ENCODE measurements at places on chromosomes 16 and 17.

GRCh38 chr17:3433741-3434140 is at the start of gene OR1E2:
OR1E2 (minus strand) TSS chr17:3433841; CDS start chr17:3433841, 0 bp downstream.
- no peak for DNase-seq
- H3K36me3 ChIP-seq = no peaks in the 10 kb centered on the region
- H3K4me1 ChIP-seq = no peaks in the 10 kb centered on the region
- no peaks in the 10 kb centered on the region for H3K27me3 ChIP-seq
- no peak within 1 kb of the TSS for H3K27ac ChIP-seq

DNA sequence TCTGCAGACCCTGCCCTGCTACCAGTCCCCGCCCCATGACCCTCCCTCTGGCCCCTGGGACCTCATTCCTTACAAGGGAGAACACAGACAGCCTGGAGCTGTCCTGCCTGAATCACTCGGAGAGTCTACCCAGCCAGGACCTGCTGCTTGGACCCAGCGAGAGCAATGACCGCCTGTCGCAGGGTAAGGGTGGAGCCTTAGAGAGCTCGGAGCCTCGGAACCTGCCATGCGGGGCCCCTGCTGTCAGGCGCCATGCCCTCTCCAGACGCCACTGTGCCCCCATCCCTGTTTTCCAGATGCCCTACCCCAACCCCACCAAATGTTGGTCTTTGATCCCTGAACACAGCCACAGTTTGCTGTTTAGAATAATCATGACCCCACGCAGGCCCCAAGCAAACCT is 5.6 kb downstream of the SH2B1 start:
- H3K36me3 ChIP-seq = peaks cover 14% of the 10 kb centered on the region
- no peak overlapping the region for H3K4me3 ChIP-seq
- H3K4me1 ChIP-seq = peaks cover 3% of the 10 kb centered on the region
- H3K27ac ChIP-seq = no peak overlapping the region
- DNase-seq = no peak

DNA sequence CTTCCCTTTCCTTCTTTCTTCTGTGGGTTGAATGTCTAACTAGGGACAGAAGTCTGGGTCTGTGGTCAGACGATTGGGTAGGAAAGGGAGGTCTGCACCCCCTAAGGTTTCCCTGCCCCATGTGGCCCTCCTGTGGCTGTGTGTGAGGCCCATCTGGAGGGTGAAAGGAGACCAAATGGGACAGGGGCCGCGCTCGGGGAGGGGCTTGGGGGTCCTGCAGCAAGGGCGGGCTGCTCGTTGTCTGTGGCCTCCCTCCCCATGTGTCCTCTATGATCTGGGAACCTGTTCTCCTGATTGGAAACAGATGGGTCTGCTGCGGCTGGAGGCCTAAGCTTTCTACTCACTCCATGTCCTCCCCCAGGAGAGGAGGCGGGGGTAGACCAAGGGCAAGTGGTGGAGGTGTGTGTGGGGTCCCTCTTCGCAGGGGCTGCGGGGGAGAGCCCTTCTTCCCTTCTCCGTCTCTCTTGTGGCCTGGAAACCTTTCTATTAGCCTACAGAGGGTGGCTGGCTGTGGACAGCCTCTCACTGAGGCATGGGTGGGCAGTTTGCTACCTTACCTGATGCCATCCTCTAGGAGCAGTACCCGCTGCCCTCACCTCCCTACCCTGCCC is 18.6 kb downstream of the IGFBP4 start:
- H3K4me3 ChIP-seq = no peak overlapping the region
- H3K27ac ChIP-seq = no peak overlapping the region
- no peaks in the 10 kb centered on the region for H3K4me1 ChIP-seq
- DNase-seq = no peak

- no peak for DNase-seq
- H3K4me3 ChIP-seq = no peak overlapping the region
- H3K27me3 ChIP-seq = no peaks in the 10 kb centered on the region
- H3K4me1 ChIP-seq = no peaks in the 10 kb centered on the region
- H3K27ac ChIP-seq = no peak overlapping the region
- H3K36me3 ChIP-seq = peaks cover 3% of the 10 kb centered on the region
These were observed 123.5 kb downstream of the PHKB start for GRCh38 chr16:47584464-47585225.

DNA sequence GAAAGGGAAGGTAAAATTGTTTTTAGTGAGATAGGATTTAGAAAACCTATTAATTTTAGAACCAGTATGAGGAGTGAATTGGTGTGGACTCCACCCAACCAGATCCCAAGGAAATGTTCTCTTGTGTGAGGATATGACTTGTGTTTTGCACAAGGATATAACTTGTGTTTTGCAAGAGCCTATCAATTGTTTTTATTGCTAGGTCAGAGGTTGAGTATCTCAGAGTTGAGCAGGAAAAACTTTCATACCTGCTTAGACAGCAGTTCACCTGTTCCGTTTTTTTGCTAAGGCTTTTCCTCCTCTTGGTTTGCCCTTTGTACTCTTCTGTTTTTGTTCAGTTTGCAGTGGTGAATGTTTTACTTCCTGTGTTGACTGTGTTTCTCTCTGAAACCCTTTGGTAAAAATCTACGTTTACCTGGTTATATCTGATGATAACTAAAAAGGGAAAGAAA is 5.1 kb downstream of the NBR1 start:
- peaks cover 40% of the 10 kb centered on the region for H3K4me1 ChIP-seq
- peaks cover 25% of the 10 kb centered on the region for H3K36me3 ChIP-seq
- H3K27ac ChIP-seq = no peak overlapping the region
- H3K4me3 ChIP-seq = no peak overlapping the region

DNA sequence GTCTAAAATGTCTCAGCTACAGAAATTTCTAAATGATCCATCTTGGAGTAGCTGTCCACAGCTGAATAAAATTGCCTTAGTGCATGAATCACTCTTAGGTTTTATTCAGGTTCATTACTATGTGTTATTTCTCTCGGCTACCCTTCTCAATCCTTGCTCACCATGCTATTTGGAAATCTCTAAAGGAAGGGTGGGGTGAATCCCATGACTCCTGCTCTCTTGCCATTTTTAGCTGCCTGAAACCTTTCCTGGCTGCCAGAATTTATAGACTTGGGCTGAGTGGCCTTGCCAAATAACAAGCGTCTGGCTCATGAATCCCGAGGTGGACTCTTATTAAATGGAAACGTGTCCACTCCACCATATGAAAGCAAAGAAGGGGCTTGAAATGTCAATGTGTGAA is 936.1 kb upstream of the SOX9 start:
- no peaks in the 10 kb centered on the region for H3K4me1 ChIP-seq
- no peaks in the 10 kb centered on the region for H3K36me3 ChIP-seq

GRCh38 chr17:41801374-41802271 is 10.1 kb downstream of the P3H4 start:
- no peaks in the 10 kb centered on the region for H3K4me1 ChIP-seq
- no peak overlapping the region for H3K4me3 ChIP-seq
- no peaks in the 10 kb centered on the region for H3K36me3 ChIP-seq
- no peaks in the 10 kb centered on the region for H3K27me3 ChIP-seq
- DNase-seq = peak; percentile 61

GRCh38 chr16:49621241-49622083 is 234.4 kb downstream of the ZNF423 start:
- no peaks in the 10 kb centered on the region for H3K4me1 ChIP-seq
- no peak overlapping the region for H3K27ac ChIP-seq
- H3K36me3 ChIP-seq = no peaks in the 10 kb centered on the region
- no peaks in the 10 kb centered on the region for H3K27me3 ChIP-seq
- DNase-seq = no peak

- peak overlapping the region; percentile 98 for H3K4me3 ChIP-seq
- H3K27me3 ChIP-seq = no peaks in the 10 kb centered on the region
- no peaks in the 10 kb centered on the region for H3K36me3 ChIP-seq
- DNase-seq = no peak
- H3K4me1 ChIP-seq = peaks cover 22% of the 10 kb centered on the region
These were observed 716 bp downstream of the TMEM94 start for GRCh38 chr17:75457047-75457654.

DNA sequence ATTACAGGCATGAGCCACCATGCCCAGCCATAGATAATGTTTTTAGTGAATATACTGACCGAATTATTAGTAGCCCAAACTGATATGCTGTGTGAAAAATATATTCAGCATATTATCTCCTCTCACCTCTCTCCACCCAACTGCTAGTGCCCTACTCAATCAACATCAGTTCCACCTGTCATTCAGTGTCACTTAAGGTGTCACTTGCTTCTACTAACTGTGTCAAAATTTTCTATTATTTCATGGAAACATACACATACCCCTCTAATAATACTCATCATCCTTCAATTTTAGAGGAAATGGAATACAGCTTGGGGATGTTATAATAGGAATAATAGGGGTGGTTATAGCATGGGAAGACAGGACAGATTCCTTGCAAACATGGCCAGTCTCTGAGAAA is 12.6 kb downstream of the EFCAB3 start:
- no peak overlapping the region for H3K4me3 ChIP-seq
- H3K4me1 ChIP-seq = no peaks in the 10 kb centered on the region
- H3K27me3 ChIP-seq = no peaks in the 10 kb centered on the region
- H3K36me3 ChIP-seq = no peaks in the 10 kb centered on the region

DNA sequence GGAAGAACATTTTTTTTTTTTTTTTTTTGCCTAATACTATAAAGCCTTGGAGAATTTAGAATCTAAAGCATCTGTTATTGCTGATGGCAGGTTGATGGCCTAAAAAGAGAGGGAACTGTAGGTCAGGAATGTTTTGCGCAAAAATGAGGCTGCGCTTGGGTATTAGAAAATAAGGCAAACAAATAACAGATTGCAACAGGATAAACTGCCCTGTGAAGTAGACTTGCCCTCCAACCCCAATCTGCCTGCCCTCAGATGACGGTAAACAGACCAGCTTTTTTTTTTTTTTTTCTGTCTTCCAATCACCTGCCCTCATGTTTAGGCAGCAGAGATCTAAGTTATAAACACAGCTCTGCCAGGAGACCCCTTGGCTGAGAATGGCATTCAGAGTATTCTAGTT is 3.8 kb upstream of the DHX8 start:
- no peak overlapping the region for H3K27ac ChIP-seq
- H3K4me3 ChIP-seq = no peak overlapping the region
- peaks cover 10% of the 10 kb centered on the region for H3K4me1 ChIP-seq

DNA sequence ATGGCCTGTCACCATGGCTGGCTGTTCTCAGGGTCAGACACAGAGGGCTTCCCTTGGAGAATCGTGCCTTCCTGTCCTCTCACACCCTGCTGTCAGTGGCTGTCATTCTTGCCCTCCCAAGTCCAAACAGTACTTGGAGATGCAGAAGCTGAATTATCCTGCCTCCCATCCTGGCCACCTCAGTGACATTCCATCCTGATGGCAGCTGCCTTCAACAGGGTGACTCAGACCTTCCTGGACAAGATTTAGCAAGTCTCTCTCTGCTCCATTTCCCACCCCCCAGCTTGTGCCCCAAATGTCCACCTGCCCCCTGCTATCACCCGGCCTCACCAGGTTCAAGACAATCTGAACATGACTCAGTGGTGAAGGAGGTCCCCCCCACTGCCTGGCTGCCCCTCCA is 4.8 kb upstream of the KRT36 start:
- no peak for DNase-seq
- no peaks in the 10 kb centered on the region for H3K36me3 ChIP-seq

GRCh38 chr17:66357037-66357436 is 54.6 kb downstream of the PRKCA start:
- no peak overlapping the region for H3K27ac ChIP-seq
- peaks cover 21% of the 10 kb centered on the region for H3K4me1 ChIP-seq
- no peaks in the 10 kb centered on the region for H3K27me3 ChIP-seq
- DNase-seq = no peak

DNA sequence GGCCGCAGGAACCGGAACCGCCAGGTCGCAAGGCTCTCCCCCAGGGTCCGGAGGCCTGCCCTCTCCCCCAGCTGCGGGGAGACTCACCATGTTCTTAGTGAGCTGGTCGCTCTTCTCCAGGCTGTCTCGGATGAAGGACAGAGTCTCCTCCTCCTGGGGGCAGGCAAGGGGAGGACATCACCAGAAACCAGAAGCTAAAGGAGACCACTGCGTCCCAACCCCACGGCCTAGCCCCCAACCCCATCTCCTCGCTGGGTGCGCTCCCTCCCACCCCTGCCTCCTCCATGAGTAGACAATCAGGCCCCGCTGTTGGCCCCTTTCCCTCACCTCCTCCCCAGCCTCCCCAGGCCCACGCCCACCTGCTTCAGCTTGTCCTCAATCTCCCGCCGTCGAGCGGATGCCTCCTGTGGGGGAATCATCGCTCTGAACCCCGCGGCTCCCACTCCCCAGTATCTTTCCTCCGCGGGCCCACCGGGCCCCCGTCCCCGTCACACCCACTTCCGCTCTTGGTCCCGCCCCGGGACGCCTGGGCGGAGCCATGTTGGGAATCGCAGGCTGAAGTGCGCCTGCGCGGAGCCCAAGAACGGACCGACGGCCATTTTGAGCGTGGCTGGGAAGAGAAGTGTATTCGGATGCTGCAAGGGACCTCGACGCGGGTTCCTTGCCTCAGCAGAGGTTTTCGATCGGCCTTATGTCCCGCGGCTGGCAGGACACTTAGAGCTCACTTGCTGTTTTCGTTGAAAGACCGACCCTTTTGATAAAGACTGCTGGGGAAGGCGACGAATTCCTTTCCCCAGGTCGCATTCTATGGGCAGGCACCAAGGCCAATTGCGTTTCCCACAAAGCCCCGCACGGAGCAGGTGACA is at the start of gene EXOC7:
EXOC7 (minus strand) TSS at position 514 of the 866 bp plus-strand sequence; CDS start at position 419, 95 bp downstream.
- H3K4me1 ChIP-seq = peaks cover 17% of the 10 kb centered on the region
- DNase-seq = peak; percentile 89
- H3K27ac ChIP-seq = peak within 1 kb of the TSS; percentile 70
- H3K36me3 ChIP-seq = peaks cover 5% of the 10 kb centered on the region

DNA sequence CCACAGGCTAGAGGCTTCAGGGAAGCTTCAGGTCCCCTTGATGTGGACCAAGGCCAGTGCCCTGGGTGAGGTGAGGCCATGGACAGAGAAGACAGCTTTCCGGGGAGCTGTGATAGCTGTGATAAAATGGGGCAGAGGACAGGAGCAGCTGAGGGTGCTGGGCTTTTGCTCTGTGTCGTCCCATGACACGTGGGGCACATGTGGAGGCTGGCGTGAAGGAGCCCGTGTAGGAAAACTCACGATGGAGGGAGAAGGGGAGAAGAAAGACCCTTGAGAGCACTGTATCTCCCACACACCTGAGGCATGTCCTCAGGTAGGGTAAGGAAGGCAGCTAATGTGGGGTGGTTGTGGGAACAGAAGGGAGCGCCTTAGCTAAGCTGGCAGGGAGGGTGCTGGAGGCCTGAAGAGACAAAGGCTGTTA is 21.3 kb downstream of the B9D1 start:
- no peak for DNase-seq
- H3K4me3 ChIP-seq = no peak overlapping the region
- H3K4me1 ChIP-seq = no peaks in the 10 kb centered on the region
- H3K36me3 ChIP-seq = no peaks in the 10 kb centered on the region
- no peak overlapping the region for H3K27ac ChIP-seq
- H3K27me3 ChIP-seq = no peaks in the 10 kb centered on the region

- H3K4me1 ChIP-seq = no peaks in the 10 kb centered on the region
- H3K27ac ChIP-seq = no peak overlapping the region
- H3K36me3 ChIP-seq = no peaks in the 10 kb centered on the region
- DNase-seq = no peak
- H3K4me3 ChIP-seq = no peak overlapping the region
- no peaks in the 10 kb centered on the region for H3K27me3 ChIP-seq
These were observed 22.2 kb upstream of the ADAMTS18 start for GRCh38 chr16:77457046-77457445.

DNA sequence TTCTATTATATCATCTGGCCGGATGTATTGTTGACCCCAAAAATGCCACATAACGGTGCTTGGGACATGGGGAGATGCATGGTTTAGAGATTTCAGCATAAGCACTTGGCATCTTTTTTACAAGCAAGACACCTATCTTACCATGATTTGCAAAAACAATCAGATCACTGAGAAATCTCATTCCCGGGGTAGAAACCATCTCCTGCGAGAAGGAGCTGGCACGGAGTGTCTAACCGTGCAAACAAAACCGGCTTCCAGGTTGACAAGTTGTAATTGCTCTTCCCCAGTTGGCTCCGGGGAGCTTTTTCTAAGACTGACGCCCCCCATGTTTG is 1.0 kb downstream of the SLC16A6 start:
- peak overlapping the region; percentile 86 for H3K4me3 ChIP-seq
- no peaks in the 10 kb centered on the region for H3K36me3 ChIP-seq
- H3K27ac ChIP-seq = peak overlapping the region; percentile 94
- H3K27me3 ChIP-seq = no peaks in the 10 kb centered on the region
- peak; percentile 9 for DNase-seq

Measured in CD8-positive, alpha-beta memory T cell (primary cell).